Astrocyte (in vitro differentiated cells and primary cell): ENCODE measurements at places on chromosomes 2 and 18. TPM values are rescaled to one million over a fixed set of nuclear protein-coding genes. Genes with fewer than 3 reads are reported as not detected.
A peak's percentile ranks its signal among the peaks of the same experiment; 100 is the strongest.

- peaks cover 5% of the 10 kb centered on the region for H3K4me1 ChIP-seq
- no peak overlapping the region for H3K4me3 ChIP-seq
- peaks cover 24% of the 10 kb centered on the region for H3K36me3 ChIP-seq
- no peak for DNase-seq
- H3K27ac ChIP-seq: no peak overlapping the region
These were observed 110.7 kb downstream of the RAB3GAP1 start for GRCh38 chr2:135162786-135163185.

- no peaks in the 10 kb centered on the region for H3K4me1 ChIP-seq
- no peak overlapping the region for H3K27ac ChIP-seq
- no peaks in the 10 kb centered on the region for H3K36me3 ChIP-seq
- no peak overlapping the region for H3K4me3 ChIP-seq
These were observed 22.1 kb downstream of the SERPINE2 start for GRCh38 chr2:224016963-224017362.

GRCh38 chr18:60047556-60047955, 147.8 kb downstream of the PMAIP1 start:
- peaks cover 6% of the 10 kb centered on the region for H3K4me1 ChIP-seq
- peak; percentile 25 for DNase-seq
- no peaks in the 10 kb centered on the region for H3K36me3 ChIP-seq
- H3K27me3 ChIP-seq: no peaks in the 10 kb centered on the region

DNA sequence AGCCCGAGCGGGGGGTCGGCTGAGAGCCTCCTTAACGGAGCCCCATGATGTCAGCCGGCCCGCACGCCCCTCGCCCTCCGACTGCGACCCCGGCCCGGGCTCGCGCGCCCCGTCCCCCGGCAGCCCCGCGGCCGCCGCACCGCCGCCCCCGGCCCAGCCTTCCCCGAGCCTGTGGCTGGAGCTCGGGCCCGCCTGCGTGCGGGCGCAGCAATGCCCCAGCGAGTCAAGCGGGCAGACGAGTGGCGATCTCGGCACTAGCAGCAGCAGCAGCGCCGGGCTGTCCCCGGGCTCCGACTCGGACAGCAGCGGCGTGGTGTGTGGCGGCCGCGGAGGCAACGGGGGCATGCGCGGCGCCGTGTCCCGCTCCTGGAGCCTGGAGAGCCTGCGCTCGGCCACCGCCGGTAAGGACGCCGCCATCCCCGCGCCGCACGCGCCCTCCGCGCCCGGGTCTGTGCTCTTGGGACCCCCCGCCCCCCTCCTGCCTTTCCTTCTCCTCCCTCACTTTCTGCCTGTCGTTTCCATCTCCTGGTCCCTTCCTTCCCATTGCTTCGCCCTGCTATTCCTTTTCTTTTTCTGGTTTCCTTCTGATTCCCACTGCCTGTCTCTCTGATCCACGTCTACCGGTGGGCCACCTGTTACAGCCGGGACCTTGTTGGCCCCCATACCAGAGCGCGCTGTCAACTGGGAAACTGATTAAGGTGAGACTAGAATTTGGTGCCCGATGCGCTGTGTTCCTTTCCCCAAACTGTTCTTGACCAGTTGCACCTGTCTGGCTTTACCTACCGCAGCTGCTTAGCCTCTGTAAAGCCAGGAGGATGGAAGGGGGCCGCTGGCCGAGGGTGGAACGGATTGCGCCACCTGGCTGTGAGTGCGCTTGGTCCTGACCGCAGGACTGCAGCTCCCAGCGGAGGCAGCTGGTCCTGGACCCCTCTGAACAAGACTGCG, 127.4 kb downstream of the ARHGEF4 start:
- no peaks in the 10 kb centered on the region for H3K4me1 ChIP-seq
- no peak overlapping the region for H3K27ac ChIP-seq
- no peaks in the 10 kb centered on the region for H3K36me3 ChIP-seq
- no peak overlapping the region for H3K4me3 ChIP-seq

Gene ALPI
- not detected in 2 replicates for total RNA-seq

Gene SULT1C4
- total RNA-seq: 1.1 and 1.8 TPM in 2 replicates
